ENCODE measurements at places on chromosomes 3 and 15.
A peak's percentile ranks its signal among the peaks of the same experiment; 100 is the strongest.

GRCh38 chr3:171165983-171166382 is 139.5 kb upstream of the SLC2A2 start:
- DNase-seq, result no peak

- DNase-seq, result no peak
These were observed 5.4 kb upstream of the ACAN start for GRCh38 chr15:88797663-88798339.

DNA sequence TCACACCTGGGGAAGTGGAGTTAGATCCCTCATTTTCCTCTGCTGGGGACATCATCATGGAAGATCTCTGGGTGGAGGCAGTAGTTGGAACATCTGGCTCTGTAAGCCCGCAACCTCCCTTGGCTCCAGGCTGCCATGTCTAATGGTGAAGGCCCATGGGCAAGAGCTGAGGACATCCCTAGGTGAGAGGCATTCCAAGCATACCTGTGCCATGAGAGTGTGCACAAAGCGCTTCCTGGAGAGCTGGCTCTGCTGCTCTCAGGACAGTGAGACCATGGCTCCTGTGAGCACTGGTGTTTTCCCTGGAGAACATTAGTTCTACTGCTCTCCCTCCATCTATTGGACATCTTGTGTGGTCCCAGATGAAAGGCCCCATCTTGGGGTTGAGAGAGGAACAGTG is 7.7 kb downstream of the MAPKAPK3 start:
- peak; percentile 93 for DNase-seq

DNA sequence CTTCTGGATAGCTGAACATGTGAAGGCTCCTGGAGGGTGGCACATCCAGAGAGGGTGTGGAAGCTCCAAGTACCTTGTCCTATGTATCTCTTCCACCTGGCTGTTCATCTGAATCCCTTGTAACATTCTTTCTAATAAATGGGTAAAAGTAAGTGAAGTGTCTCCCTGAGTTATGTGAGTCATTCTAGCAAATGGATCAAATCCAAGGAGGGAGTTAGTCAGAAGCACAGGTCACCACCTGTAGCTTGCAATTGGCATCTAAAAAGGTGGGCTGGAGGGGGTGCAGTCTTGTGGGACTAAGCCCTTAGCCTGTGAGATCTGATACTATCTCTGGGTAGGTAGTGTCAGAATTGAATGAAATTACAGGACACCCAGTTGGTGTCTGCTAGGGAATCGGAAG is 71.0 kb downstream of the WWTR1 start:
- no peak for DNase-seq

GRCh38 chr3:80550174-80550573 is 782.4 kb upstream of the ROBO1 start:
- no peak for DNase-seq

GRCh38 chr15:99466701-99467337 is 99.0 kb upstream of the MEF2A start:
- peak; percentile 53 for DNase-seq

GRCh38 chr3:162338514-162338913 is 841.9 kb downstream of the OTOL1 start:
- DNase-seq, result no peak

DNA sequence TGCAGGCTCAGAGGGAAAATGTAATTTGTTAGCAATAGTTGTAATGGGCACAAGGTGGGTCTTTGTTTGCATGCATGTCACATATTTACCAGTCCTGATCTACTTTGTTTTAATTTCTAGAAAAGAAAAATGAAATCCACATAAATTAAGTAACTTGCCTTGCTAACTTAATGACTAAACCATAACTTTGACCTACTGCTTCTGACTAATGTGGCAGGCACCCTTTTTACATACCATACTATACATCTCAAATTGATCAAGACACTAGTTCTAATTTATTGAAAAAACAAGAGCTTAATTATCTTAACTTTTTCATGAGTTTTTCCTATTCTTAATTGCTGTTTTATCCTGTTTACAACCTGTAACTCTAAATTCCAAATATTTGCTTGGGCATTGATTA is 93.2 kb downstream of the ATP11B start:
- DNase-seq, result no peak

GRCh38 chr15:60076045-60076444 is 71.9 kb downstream of the FOXB1 start:
- DNase-seq, result no peak

DNA sequence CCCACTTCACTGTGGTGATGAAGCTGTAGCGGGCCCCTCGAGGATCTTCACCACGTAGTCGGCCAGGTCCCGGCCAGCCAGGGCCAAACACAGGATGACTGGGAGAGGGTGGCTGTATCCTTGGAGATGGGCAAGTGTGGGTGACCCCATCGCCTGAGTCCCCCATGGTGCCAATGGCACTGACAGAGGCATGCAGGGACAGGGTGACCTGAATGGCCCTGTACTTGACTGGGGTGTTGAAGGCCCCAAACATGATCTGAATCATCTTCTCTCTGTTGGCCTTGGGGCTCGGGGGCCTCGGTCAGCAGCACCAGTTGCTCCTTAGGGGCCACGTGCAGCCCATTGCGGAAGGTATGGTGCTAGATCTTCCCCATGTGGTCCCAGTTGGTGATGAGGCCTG is 17.1 kb upstream of the AP3B2 start:
- peak; percentile 37 for DNase-seq

DNA sequence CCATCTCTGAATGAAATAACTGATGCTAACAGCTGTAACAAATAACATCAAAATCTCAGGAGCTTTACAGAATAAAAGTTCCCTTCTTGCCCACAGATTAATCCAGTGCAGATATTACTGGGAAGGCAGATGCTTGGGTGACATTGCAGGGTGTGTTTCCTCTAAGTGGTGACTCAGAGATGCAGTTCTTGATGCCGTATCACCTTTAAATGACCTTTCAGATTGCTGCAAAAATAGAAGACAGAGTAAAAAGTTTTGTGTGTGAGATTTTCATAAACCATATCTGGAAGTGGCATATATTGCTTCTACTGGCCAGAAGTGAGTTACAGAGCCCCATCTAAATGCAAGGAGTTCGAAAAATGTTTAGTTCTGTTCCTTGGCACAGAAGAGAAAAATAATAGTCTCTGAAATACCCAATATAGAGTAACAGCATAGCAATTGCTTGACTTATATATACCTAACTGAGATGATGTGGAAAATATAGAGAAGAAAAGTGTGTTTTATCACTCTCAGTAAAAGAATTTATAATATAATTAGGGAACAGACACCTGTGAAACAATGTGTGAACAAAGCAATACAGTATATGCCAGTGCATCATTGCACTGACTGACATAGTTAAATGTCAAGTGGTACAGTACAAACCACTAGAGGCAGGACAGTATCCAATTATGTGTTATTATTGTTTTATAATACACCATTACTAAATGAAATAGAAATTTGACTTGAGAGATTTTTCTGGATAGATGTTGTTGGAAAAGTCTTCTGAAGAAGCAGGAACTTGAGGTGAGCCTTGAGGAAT is 430.7 kb upstream of the CBLB start:
- no peak for DNase-seq

- DNase-seq, result no peak
These were observed 30.4 kb downstream of the EFHB start for GRCh38 chr3:19903649-19904048.

- DNase-seq, result peak; percentile 68
These were observed 45.6 kb downstream of the SST start for GRCh38 chr3:187624588-187624987.

DNA sequence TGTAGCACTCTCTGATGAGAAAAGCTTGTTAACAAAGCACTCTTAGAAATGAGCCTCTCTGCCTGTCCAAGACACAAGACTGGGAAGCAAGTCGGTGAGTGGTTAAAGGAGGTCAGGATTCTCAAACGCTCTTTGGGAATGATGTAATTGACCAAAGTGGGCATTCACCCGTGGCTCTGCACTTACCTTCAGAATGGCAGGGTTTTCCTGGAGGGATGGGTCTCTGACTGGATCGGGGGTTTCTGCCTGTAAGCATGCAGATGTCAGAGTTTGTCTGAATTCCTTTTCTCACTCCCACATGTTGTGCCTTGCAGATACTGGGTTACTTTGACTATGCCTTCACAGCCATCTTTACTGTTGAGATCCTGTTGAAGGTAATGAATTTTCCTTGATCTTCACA is 106.3 kb downstream of the CHDH start:
- no peak for DNase-seq

DNA sequence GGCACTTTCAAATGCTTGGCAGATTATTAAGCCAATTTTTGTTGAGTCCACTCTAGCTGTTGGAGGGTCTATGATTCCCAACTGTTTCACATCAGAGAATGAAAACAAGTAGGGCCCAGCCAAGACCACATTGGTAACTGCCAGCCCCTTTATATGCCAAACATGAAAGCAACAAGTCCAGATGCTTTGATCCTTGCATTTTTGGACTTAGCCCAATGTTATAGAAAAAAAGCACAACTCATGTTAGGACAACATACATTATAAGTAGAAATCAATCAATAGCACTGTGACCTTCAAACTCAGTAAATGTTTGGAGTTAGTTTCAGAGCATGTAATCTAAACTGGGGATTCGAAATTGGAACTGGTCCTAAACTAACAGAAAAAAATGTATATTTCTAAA is 674.7 kb downstream of the MECOM start:
- DNase-seq, result no peak

DNA sequence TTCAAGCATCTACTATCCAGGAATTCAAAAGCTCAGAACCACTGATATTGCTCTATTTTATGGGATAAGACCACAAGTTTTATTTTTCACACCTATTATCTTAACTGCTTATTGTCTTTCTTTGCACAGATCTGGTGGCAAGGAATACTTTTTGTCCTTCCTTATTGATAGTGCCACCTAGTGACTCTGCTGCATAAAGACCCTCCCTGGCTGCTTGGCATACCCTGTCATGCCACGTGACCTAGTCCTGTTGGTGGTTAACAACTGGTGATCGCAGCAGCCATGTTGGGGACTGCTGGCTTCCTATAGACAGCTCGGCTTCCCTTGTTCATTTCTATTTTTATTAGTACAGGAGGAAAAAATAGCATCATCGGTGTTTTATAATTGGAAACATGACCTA is 236.3 kb downstream of the MEX3B start:
- no peak for DNase-seq

GRCh38 chr3:39183211-39184080 is 8.9 kb downstream of the XIRP1 start:
- DNase-seq, result peak; percentile 54

- no peak for DNase-seq
These were observed 836.8 kb upstream of the NECTIN3 start for GRCh38 chr3:110234831-110235230.

DNA sequence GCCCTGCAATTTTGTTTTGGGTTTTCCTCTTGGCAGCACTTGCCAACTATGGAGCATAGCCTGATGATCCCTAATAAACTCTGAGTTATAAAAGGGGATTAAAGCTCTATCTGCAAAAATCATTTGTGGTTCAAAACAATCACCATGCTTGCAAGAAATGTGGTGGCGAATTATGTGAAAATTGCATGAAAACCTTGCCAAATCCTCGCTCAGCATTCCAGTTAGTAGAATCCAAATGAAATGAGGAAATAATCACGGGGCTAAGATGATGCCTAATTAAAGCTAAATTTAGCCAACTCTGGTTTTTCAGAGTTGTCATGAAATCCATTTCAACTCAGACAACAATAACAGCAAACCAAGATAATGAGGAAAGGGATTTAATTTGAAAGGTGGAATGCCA is 73.0 kb upstream of the PROK2 start:
- DNase-seq, result no peak

- DNase-seq, result no peak
These were observed 3.2 kb upstream of the ZFYVE19 start for GRCh38 chr15:40803688-40804087.

DNA sequence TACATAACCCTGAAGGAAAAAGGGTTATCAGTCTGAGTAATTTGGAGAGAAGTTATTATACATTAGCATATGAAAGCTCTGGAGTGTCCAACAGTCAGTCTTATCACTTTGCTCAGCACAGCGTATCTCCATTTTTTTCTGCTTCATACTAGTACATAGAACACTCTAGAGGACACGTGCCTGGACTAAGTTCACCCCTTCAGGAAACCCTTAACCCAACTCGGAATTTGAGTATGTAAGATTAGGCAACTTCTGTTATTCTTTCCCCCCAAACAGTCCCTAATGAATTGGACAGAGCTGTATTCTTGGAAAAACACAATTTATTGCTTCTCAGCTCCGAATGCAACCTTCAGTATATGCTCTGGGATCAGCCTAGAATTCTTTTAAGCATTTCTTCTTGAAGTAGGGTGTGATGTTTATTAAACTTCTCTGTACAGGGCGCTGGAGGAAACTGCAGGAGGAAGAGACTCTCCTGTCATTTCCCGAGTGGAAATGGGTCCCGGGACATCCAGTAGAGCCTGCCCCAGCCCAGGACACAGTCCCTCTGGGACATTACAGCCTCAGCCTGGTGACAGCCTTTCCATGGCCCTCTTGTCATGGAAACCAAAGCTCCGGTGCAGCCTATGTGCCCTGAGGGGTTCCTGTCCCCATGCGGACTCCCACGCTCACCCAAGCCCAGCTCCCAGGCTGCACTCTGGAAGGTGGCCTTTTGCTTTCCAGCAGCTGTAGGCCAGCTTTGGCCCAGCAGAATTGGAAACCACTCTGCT is 37.3 kb upstream of the CMTM8 start:
- no peak for DNase-seq

DNA sequence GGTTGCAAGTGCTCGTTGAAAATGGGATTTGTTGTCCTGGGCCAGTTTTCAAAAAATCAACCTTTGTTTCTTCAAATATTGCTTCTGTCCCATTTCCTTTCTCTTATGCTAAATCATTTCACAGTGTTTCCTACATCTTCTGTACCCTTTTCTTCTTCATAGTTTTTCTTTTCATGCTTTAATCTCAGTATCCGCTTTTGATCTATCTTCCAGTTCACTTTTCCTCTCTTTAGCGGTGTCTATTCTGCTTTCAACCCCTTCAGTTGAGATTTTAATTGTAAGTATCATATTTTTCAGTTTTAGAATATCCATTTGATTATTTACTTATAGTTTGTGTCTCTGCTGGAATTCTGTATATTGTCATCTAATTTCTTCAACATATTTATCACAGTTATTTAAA is 311.7 kb upstream of the TPM1 start:
- DNase-seq, result no peak

DNA sequence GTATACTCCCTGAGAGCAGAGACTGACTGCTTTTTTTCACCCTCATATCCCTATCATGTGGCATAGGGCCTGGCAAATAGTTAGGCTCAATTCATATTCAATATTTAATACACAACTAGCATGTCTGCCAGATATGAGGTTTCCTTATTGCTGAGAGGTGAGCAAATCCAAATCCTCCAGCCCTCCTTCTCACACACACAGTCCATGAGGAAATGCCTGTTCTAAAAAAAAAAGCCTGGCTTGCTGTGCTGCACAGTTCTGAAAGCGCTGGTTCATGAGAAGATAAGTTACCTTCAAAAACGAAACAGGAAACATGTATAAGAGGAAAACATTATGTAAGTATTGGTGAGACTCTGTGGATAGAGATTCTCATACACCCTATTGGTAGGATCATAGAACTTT is 15.5 kb upstream of the ACAP2 start:
- DNase-seq, result no peak

GRCh38 chr3:17055374-17056276 is 170.9 kb downstream of the PLCL2 start:
- no peak for DNase-seq
